ENCODE measurements at places on chromosomes 5 and 9.

GRCh38 chr5:59116231-59116865, 533.5 kb downstream of the RAB3C start:
- DNase-seq, result no peak

DNA sequence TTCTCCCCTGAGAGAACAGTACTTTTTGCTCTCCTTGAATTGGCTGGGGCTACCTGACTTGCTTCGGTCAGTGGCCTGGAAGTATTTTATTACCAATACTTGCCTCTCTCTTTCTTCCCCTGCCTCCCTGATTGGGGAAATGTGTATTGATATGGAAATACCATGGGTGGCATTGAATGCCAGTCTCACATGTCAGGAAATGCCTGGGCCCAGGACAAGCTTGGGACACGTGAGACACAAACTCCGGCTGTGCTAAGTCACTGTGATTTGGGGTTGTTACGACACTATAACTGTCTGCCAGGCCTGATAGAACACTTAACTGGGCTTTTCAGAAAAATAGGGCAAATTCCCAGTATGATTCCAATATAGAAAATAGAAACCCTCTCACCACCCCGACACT, 238.3 kb downstream of the GADD45G start:
- DNase-seq, result no peak

- no peak for DNase-seq
Observed at GRCh38 chr5:153237671-153238332, 252.7 kb upstream of the GRIA1 start.

- no peak for DNase-seq
Observed at GRCh38 chr5:17228821-17229291, 11.4 kb downstream of the BASP1 start.

DNA sequence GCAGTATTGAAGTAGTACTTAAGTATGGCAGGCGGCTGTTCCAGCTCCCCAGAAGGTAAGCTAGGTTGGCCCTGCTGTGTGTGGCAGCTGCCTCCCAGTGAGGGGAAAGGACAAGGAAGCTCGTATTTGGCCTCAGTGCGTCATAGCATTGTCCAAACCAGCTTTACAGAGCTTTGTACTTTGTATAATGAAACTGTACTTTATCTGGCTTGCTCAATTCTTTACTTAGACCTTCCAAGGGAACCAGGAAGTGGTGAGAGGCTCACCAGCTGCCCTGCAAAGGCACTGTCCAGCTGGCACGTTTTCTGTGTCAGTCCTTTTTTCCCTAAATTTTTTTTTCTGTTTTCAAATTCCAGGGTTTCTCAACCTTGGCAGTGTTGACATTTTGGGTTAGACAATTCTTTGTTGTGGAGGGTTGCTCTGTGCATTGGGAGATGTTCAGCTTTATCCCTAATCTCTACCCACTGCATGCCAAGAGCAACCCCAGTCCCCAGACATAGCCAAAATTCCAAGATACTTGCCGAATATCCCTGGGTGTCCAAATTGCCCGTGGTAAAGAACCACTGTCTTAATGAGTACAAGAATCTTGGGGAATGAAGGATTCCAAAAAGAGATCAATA, 474.5 kb downstream of the LRRC70 start:
- no peak for DNase-seq

DNA sequence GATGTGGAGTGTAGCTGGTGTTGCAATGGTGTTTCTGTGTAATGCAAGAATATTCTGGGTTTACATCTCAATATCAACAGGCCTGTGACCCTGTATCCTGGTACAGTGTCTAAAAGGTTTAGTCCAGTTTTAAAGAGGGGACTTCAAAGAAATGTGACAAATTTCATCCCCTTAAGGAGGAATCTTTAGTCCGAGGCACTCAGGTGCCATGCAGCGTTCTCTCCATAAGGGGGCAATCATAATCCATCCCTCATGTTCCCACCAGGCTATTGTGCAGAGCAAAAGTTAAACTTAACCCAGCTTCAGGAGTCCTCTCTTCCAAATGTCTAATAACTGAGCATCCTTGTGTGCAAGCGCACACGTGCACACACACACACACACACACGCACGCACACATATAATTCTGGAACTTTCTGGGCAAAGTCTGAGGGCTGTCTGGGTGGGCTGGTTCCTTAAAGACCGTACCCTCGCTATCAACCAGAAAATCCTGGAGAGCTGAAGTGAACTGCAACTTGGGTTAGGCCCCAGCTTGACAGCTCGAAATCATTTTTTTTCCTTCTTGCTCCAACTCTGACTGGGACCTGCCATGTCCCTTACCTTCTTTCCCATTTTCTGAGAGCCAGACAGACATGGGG, 46.0 kb downstream of the CRB2 start:
- DNase-seq, result no peak

DNA sequence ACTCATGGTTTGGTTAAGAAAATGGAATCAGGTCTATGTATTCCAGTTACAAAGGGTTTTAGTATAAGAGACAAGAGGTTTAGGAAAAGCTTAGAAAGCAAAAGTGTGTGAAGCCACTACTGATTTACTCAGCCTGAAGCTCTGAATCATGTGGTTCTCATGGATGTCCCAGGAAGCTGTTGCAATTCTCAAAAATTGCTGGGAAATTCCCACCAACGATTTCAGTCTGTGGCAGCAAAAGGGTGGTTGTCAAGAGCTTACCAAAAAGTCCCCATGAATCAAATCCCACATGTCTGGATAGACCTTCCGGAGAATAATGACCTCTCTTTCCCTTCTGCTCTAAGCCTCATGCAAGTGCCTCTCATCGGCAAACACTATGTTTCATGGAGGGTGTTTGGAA, 929.9 kb downstream of the TLE4 start:
- no peak for DNase-seq

Data from stimulated activated CD8-positive, alpha-beta memory T cell treated with anti-CD3 and anti-CD28 coated beads, Interleukin-15, amount 100 ng/mL, for 48 hours (primary cell).